ENCODE measurements at places on chromosomes 13 and 19.

- no peak for DNase-seq
Measured at GRCh38 chr13:73522937-73523336, 464.1 kb downstream of the KLF5 start.

DNA sequence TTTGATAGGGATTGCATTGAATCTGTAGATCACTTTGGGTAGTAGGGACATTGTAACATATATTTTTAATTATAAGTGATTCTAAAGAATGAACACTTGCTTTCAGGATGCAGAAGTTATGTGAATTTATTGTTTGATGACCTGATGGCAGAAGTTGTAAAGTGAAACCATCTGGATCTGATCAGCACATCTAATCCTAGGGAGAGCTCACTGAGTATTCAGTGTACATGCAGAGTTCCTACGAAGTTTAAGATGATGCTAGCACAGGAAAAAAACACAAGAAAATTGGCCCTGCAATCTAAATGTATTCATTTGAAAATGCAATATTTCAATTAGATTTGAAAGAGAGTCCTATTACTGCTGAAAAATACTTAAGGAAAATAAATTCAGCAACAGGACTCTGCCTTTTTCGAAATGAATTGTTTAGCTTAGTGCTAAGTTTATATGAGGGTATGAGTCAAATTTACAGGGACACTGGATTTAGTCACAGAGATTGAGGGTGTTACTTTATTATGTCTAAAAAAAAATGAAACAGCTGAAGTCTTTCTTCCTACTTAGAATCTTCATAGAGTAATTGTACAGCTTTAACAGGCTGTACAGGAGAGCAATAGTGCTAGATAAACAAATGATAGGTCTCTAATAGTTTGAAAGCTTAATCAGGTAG lies 385.7 kb downstream of the DCT start:
- no peak for DNase-seq

DNA sequence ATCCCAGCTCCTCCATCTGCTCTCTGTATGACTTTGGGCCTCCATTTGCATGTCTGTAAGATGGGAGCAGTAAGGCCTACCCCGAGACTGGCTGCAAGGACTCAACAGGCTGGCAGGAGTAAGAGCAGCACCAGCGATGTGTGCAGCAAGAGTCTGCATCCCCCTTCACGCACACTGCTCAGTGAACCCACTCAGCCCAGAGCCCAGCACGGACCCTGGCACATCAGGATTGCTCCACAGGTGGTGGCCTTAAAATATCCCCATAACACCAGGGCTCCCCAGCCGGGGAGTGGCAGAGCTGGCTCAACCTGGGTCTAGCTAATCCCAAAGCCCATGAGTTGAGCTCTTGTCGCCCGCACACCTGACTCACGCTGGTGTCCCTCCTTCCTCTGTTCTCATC lies 23.4 kb downstream of the VRK3 start:
- no peak for DNase-seq

DNA sequence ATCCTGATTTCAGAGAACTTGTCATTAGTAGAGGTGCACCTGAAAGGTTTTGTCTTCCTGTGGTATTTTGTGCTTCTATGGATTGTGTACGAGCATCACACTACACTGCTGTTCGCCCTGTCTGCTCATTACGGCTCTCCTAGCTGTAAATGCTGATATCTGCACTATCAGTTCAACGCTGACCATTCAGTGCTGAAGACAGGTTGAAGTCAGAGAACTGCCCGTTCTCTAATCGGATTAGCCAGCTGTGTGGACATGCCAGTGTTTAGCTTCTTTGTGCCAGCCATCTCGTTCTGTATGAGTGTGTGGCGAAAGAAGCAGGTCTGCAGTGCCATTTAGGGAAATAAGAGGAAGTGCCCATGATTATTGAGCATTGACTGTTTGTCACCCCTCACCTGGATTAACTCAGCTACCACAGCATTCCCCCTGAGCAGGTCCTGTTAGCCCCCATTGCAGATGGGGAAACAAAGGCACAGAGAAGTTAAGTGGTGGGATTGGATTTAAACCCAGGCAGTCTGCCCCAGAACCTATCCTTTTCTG lies 21.6 kb upstream of the C1QTNF9 start:
- DNase-seq = no peak

GRCh38 chr13:62209529-62209928 lies 793.9 kb upstream of the PCDH20 start:
- no peak for DNase-seq

DNA sequence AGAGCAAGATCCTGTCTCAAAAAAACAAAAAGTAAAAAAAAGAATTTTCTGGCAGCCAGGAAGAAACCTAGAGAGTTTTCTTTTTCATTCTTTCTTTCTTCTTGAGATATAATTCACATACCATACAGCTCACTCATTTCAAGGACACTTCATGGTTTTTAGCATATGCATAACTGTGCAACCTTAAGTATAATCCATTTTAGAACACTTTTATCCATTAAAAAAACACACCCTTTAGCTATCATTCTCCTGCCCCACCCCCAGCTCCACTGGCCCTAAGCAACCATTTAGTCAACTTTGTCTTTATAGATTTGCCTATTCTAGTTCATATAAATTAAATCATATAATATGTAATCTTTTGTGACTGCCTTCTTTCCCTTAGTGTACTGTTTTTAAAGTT lies 8.1 kb upstream of the IPO5 start:
- no peak for DNase-seq

DNA sequence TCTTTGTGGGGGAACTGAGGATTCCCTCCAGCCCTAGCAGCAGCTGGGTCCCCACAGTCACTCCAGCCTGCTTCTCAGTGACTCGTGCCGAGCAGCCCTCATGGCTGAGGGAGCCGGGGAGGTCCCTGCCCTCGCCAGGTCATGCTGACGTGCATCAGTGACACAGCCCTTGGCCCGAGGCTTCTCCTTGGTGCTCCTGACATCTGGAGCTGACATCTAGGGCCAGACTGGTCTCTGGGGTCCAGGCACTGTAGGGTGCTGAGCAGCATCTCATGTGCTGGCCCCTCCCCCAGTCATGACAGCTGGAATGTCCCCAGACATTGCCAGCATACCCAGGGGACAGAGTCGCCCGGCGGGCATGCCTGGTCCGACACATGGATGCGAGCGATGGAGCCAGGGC lies 14.4 kb downstream of the COMP start:
- peak; percentile 82 for DNase-seq

DNA sequence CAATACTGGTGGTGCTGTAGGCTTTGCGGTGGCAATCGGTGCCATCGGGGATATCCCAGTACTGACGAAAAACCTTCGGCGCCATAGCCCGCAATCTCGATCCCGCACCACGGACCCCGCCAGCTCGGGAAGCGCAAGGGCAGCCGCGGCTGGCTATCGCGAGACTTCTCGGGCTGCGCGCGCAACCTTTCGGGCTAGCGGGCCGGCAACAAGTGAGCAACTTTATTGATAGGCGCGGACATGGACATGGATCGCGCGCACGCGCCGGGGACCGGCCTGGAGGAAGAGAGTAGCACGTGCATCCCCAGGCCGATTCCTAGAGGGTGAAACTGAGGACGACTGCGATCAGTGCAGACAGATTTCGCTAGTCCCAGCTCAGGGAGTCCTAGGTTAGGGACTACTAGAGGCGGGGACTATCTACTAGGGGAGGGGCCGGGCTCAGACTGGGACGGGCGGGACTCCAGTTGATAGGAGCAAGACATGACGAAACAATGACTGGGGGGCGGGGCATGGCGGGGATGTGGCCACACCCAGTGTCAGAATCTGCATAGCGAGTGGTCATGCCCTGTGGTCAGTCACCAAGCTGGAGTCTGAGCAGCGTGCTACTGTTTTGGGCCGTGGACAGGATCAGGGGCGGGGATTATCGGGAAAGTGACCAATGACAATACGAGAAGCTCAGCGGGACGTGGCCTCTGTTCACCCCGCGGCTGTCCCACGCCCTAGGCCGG lies at the start of gene NDUFA11:
NDUFA11 (minus strand) TSS at position 167 of the 728 bp plus-strand sequence; CDS start at position 85, 82 bp downstream.
- peak; percentile 97 for DNase-seq

DNA sequence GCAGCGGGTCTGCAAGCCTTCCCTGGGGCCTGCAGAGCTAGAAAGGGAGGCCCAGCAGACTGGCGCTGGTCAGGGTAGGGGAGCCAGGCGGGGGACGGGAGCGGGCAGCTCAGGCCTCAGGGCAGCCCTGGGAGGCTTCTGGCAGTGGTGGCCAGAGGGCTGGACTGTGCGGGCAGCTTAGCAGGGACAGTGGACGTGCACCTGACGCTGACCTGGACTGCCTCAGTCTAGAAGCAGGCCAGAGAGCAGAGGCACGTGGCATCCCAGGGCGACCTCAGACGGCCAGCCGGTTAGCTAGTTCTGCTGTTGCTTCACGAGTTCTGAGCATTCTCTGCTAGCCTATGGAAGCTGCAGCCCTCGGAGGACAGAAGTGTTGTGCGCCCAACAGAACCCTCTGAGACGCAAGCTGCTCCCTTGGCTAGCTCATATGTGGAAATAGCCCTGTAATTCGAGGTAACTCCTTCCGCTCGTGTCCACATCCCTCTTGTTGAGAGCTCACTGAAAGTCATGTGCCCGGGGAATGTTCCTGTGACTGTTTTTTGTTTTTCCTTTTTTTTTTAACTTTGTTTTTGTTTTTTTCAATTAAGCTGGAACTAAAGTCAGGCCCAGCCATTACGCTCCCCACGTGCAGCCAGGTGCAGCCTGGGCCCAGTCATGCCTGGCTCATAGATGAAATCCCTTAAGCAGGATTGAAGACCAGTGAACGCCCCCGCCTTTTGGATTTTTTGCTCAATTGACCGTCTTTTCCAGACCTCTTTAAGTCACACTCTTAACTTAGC lies 1.9 kb upstream of the FAM174C start:
- no peak for DNase-seq

GRCh38 chr13:59477011-59477410 lies 686.7 kb downstream of the DIAPH3 start:
- no peak for DNase-seq

GRCh38 chr13:37383046-37383445 lies 215.5 kb downstream of the POSTN start:
- DNase-seq = no peak

GRCh38 chr13:45682494-45683008 lies 19.6 kb upstream of the CBY2 start:
- DNase-seq = no peak

DNA sequence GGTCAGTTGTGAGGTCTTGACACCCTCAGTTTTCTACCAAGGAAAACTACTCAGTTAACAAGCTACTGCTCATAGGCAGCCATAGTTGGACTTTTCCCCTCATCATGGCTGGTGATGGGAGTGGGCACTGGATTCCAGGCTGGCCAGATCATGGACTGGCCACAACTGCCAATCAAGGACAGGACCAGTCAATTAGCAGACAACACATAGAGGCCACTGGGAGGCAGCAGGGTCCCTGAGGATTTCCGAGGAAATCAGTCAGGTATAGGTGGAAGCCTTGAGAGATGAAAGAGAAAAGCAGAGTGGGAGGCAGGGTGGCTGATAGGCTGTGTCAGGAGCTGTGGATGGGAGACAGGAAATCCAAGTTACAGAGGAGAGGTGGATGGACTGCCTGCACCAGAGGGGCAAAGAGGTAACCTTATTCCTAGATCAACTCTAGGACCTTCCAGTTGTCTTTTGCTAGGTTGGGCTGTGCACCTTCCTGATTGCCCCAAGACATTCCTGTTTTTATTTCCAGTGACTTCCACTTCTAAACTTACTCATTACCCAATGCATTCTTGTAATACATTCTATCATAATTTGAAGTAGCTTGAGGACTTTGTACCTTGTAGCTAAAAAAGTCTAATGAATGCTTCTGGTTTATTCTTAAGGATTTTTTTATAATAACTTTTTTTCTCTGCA lies 361.8 kb downstream of the KCNRG start:
- peak; percentile 75 for DNase-seq

- DNase-seq = peak; percentile 85
Measured at GRCh38 chr19:45667620-45668341, at the start of gene GIPR. Gene GIPR (plus strand): TSS chr19:45668221. CDS start chr19:45669521, 1,300 bp downstream.

DNA sequence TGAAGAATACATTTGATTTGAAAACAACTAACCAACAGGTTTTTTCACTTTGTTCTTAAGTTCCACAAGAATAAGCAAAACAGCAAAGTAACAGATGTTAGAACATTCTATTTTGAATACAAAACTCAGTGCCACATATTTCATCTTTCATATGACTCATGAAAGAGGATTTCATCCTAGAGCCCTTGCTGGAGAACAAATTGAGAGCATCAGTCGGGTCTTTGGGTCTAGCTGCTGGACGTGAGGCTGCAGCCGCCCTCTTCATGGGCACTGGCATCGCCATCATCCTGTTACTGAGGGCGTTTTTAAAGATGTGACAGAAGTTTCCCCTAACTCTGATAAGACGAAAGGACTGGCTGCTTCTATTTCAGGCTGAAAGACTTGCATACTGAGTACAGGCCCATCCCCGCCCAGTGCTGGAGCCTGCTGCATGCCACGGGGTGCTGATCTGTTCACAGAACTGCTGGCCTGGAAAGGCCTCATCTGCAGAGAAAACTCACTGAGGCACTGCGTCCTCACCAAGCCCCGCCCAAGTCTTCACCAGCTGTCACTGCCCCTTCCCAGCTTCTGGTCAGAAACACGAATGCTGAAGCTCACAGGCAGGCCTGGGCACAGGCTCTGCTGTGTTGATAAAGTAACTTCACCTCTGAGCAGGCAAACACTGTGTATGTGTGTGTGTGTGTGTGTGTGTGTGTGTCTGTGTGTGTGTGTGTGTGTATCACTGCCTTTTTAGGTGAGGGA lies 101.4 kb downstream of the TUBGCP3 start:
- no peak for DNase-seq

- DNase-seq = peak; percentile 77
Measured at GRCh38 chr13:19959141-19959830, 759 bp downstream of the ZMYM2 start.

DNA sequence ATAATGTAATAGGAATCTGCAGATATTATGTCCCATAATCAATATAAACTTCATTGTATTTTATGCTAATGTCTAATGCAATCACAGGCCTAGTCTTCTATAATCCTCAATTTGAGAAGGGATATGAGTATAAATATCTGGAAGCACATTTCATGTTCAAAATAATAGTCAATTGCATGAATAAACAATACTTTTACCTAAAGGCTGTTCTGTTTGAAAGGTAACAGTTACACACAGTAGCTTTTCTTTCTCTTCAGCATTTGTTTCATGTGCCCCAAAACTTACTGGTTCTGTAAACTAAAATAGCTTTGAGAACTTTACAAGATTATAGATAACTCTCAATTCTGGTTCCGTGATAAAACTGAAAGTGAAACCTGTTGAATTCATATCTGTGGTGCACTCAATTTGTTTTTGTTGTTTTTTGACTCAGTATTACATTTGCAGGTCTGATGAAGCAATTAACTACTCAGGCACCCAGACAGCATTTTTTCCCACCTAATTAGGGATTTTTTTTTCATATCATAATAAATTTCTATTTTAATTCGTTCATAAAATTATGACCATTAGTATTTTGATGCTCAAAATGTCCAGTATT lies 1193.8 kb downstream of the SLITRK1 start:
- DNase-seq = no peak

DNA sequence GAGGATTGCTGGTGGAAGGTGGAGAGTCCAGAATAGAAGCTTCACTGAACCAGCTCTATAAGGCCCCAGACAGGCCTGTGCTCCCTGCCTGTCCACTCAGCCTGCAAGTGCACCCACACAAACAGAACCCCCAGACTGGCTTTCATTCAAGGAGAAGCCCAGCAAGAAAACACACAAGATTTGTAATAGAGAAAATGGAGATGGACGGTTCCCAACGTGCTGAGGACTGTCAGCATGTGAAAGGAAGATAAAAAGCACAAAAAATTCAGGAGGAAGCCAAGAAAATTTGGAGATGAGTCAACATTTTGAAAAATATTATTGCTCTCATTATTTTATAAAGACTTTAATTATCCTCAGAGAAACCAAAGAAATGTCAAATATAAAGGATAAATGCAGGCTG lies 218.2 kb upstream of the SLC10A2 start:
- DNase-seq = no peak
